Inflammatory macrophage (primary cell): ENCODE measurements at places on chromosomes 11 and 22.

DNA sequence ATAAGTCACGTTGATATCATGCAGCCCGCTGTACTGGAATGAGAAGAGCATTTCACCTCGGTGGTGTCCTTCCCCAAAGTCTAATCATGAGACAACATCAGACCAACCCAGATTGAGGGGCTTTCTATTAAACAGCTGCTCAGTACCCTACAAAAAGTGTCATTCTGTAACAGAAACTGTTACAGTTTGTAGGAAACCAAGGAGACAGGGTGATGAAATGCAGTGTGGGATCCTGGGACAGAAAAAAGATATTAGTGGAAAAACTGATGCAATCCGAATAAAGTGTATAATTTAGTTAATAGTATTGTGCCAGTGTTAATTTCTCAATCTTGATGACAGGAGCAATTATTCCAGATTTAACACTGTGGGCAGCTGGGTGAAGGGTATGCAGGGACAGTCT lies 128.0 kb downstream of the MICAL2 start:
- no peak for DNase-seq

DNA sequence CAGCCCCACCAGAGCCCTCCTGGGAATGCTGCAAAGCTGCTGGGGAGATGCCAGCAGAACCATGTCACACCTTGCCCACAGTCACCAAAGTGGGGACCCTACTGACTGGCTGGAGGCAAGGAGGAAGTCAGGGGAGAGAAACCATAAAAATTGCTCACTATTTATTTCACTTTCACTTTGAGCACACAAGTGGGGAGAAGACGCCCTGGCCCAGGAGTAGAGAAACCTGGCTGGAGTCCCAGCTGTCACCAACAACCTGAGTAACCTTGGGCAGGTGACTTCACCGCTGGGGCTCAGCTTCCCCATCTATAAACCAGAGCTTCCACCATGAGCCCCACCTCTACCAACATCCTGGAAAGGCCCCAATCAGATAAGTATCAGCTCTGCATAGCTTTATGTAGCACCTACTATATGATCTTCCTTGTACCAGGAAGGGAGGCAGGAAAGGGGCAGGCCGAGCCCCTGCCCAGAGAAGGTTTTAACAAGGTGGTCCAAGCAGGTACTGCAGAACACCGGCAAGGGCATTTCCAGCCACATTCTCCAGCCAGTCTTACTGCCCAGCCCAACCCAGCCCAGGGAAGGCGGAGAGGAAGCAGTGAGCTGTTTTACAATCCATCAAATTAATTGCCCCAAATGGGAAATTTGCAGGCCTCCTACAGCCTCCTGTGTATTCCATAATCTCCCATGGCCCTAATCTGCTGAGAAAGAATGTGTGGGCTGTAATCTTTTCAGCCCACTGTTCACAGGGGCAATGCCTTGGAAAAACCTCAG lies 27.6 kb downstream of the PLEKHA7 start:
- no peak for DNase-seq

- DNase-seq = peak; percentile 55
Observed at GRCh38 chr11:130068986-130069658, 572 bp upstream of the APLP2 start.

GRCh38 chr11:109061394-109061793 lies 360.6 kb upstream of the C11orf87 start:
- DNase-seq = no peak

GRCh38 chr11:39542460-39542859 lies 1917.0 kb downstream of the LRRC4C start:
- no peak for DNase-seq

- DNase-seq = no peak
Observed at GRCh38 chr11:2912498-2912897, 16.7 kb downstream of the PHLDA2 start.

- DNase-seq = no peak
Observed at GRCh38 chr11:63017306-63017974, 1.8 kb upstream of the SLC22A8 start.

- no peak for DNase-seq
Observed at GRCh38 chr22:17575151-17575550, 11.9 kb downstream of the SLC25A18 start.

GRCh38 chr11:86481399-86481798 lies 106.7 kb downstream of the CCDC81 start:
- peak; percentile 29 for DNase-seq

GRCh38 chr11:1632053-1632714 lies 2.6 kb downstream of the KRTAP5-5 start:
- DNase-seq = no peak

- DNase-seq = peak; percentile 63
Observed at GRCh38 chr22:36373258-36373579, 14.5 kb downstream of the MYH9 start.

DNA sequence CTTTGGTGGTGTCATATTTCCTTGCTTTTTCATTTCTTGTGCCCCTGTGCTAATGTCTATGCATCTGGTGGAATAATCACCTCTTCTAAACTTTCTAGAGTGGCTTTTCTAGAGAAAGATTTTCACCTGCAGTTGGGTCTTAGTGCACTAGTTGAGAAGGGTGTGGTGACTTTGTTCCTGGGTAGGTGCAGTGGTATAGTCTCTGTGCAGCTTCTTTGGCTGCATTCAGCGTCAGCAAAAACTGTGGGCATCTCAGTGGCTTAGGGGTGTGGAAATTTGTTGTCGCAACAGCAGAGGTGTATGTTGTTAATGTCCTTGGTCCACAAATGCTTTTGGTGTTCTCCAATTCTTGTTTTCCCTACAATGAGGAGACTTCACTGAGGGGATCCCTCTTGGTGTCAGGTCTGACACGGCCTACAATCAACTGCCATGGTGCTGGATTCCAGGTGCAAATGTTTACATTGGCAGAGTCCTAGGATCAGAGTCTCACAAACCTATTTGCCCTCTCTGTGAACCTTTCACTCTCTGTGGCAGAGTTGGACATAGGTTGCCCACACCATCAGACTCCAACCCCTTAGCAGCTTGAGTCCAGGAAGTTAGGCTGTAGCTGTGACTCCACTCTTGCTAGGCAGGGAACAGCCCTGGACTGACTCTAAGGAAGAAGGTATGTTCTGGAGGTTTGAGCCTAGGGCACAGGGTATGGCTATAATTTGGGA lies 48.8 kb downstream of the GDPD4 start:
- no peak for DNase-seq

GRCh38 chr11:79747406-79747805 lies 306.6 kb upstream of the TENM4 start:
- DNase-seq = no peak

- DNase-seq = no peak
Observed at GRCh38 chr11:10604340-10604748, 35.9 kb upstream of the LYVE1 start.

- no peak for DNase-seq
Observed at GRCh38 chr11:94302776-94303175, 1.6 kb upstream of the IZUMO1R start.

- DNase-seq = no peak
Observed at GRCh38 chr11:78213526-78214330, 25.0 kb downstream of the USP35 start.

- DNase-seq = no peak
Observed at GRCh38 chr11:43434893-43435292, 76.2 kb downstream of the TTC17 start.

- DNase-seq = no peak
Observed at GRCh38 chr11:58030653-58031052, at the start of gene OR6Q1. OR6Q1 (plus strand) TSS chr11:58030953; CDS start chr11:58030953, 0 bp downstream.

DNA sequence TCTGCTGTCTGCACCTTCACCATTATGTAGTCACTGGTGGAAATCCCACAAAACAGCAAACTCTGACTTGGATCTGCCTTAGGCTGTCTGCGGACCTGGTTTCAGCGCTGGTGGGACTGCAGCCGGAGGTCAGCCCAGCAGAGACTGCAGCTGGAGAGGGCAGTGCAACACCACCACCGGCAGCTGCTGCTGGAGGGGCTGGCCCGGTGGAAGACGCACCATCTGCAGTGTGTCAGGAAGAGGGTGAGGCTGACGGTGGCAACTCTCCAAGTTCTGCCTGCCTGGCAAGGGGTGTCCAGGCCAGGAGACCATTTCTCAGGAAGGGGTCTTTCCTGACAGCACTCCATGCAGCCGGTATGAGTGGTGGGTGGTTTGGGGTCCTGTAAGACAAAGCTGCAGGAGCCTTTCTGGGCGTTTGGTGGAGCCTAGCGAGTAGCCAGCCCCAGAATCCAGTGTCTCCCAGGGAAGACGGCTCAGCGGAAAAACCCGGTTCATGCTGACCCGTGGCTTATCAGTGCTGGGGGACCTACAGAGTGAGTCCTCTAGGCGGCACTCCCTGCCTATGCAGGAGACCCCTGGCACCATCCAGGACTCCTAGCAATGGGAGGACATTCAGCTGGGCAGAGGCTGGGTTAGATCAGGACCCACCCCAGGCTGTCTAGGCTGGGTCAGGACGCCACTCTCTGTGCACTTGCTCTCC lies 50.8 kb downstream of the PISD start:
- DNase-seq = no peak

- no peak for DNase-seq
Observed at GRCh38 chr22:24585461-24585860, 7.4 kb downstream of the LRRC75B start.

DNA sequence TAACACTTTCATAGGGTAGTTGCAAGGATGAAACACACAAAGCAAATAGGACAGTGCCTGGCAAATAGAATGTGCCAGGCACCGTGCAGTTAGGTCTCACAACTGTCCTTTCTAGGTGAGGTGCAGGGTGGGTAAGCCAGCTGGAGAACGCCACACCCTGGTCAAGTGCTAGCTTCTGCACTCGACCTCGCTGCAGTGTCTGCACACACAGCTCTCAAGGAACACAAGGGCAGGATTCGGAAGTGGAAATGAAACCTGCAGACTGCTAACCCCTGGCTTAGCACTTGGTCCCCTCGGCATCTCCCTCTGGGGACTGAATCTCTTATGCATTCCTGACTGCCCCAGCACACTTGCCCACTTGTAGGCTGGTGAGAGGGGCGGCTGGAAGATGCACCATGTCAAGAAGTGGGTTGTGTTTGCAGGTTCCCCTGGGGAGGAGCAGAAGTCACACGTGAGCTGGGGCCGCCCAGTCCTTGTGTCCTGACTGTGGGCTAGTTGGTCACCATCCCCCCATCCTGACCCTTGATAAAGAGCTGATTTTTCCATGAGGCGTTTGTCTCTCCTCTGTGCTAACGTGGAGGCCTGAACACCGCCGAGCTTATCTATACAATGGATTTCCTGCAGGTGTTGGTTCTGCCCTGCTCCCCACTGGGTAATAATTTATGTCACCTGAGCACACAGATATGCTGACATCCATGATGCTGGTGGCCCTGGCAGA lies 89.0 kb downstream of the MICAL2 start:
- no peak for DNase-seq

- DNase-seq = peak; percentile 48
Observed at GRCh38 chr11:104798789-104799188, 99.5 kb downstream of the CASP12 start.

DNA sequence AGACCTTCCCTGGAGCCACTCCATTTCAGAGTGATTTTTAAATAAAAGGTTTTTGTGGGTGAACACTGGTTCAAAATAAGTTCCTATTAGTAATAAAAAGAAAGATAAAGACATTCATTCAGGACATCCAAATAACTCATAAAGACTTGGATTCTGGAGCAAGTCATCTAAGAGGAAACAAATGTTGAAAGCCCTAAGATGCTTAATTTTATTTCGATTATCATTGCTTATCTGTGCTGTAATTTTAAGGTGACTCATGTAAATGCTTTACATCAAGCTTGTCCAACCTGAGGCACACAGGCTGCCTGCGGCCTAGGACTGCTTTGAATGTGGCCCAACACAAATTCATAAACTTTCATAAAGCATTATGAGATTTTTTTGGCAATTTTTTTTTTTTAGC lies 34.2 kb upstream of the DBX1 start:
- DNase-seq = no peak

DNA sequence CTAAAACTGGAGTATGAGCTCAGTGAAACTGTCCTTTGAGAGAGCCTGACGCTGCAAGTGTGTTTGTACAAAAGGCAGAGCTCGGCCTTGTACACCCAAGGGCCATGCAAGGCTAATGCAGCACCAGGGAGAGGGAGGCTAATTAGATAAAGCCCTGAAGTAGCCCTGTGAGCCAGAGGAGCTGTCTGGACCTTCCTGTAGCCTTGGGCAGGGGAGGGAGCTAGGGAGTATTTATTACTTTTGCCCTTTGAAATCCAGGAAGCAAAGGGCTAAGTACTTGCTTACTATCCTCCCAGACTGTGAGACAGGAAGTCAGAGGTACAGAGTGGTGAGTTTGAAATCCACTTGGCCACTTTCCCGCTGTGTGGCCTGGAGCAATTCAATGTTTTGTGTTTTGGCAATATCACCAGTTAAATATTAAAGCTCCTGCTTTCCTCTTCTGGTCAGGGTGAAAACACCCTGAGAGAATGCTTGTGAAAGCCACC lies 10.2 kb upstream of the LDHA start:
- DNase-seq = peak; percentile 49

DNA sequence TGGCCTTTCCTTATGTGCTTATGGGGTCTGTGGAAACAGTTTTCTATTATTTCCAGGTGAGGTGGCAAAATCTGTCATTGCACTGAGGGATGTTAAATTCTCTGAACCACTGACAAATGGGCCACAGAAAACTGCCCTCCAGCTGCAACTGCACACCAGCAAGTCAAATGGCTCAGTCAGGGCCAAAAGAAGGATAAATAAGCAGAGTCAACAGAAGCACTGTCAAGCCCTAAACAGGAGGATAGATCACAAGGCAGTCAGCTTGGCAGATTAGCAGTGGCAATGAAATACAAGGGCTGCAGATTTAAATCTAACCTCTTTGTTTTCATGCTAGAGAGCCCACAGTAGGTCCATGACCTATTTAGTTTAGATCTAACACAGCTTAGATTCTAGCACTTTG lies 435.6 kb downstream of the ETS1 start:
- no peak for DNase-seq

GRCh38 chr11:48182860-48183526 lies 33.6 kb upstream of the OR4B1 start:
- DNase-seq = no peak

DNA sequence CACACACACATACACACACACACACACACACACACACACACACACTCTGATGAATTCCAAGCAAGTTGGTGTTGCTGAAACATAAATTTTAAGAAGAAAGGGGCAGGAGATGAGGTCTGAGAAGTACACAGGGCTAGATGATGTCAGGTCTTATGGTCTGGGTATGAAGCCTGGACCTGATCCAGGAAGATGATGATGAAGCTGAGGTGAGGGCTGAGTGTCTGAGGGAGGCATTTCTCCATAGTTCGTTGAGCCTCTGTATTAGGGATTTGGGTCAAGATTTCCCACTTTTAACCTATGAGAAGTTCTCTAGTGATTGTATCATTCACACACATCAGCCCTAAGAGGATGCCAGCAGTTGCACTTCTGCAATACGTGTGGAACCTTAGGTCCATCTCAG lies 32.6 kb downstream of the KREMEN1 start:
- no peak for DNase-seq
